Stimulated activated CD4-positive, alpha-beta T cell treated with anti-CD3 and anti-CD28 coated beads, Interleukin-12 subunit alpha, Interleukin-12 subunit beta, amount 100 ng/mL, for 4 hours (primary cell): ENCODE measurements at places on chromosomes 3 and 15.

DNA sequence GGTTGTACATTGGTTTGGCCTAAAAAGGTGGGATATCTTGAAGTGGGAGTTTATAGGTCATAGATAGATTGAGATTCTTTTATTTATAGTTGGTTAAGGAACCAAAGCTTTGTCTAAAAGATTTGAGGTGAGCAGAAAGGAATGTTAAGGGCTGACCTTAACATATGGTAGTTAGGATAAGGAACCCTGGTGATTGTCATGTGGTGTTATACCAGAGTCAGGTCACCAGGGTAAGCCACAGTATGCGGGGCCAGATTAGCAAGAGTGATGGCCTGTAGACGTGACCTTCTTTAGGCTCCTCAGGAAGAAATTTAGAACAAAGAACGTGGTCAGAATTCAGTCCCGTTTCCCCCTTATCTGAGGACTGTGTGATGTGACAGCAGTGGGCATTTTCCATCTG is 249.2 kb downstream of the GABRG3 start:
- DNase-seq: no peak

DNA sequence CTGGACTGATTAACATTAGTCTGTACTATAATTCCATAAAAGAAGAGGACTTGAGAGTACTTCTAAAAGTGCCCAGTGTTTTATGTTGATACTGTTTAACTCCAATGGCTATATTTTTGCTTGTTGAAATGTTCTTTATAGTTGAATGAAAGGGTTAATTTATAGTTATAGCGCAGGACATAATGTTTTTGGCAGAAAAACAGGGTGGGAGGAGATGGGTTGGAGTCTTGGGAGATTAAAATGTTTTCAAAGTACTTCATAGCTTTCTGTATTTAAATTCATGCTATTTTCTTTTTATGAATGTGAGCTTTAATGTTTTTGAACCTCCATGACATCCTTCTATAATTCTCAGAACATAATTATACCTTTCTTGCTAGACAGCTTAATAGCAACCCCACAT is 108.2 kb downstream of the CNTN3 start:
- no peak for DNase-seq

DNA sequence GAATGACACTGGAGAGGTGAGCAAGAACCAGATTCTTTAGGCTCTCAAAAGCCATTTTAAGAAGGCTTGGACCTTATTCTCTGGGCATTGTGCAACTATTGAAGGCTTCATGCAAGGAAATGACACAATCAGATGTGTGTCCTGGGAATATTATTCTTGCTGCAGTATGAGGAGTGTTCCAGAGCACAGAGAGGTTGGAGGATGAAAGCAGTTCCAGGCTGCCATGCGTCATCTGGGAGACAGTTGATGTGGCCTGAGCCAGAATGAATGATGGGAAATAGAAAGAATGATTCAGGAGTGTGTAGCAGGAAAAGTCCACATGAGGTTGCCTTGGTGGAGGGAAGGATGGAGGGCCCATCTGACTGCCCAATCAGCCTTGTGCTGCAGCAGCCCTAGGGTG is 123.1 kb downstream of the CHCHD6 start:
- no peak for DNase-seq

DNA sequence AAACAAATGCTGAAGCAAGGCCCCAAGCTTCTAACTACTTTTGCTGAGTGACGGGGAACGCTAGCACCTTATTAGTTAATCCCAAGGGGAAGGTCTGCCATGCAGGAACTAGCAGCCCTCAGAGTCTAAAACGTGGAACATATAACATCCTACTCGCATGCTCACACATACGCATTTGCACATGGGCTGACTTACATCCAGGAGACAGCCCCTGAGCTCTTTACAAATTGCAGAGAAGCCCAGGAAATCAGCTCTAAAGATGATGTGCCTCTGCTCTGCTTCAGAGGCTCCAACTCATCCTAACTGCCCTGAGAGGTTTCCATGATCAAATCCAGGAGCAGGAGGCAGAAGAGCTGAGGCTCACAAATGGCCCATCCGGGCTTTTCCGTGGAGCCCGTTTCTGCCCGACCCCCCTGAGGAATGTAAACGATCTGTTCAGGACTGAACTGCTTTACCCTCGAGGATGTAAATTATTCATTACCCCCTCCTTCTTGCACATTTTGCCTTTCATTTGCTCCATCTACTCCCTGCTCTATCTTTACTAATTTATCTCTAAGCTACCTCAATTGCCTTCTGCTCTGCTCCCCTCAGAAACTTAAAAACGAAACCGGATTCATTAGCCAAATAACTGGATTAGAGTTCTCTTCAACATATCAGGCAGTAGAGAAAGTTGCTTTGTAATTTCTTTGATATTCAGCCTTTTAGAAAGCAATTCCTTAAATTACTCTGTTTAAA is 141.9 kb upstream of the CCDC54 start:
- no peak for DNase-seq

DNA sequence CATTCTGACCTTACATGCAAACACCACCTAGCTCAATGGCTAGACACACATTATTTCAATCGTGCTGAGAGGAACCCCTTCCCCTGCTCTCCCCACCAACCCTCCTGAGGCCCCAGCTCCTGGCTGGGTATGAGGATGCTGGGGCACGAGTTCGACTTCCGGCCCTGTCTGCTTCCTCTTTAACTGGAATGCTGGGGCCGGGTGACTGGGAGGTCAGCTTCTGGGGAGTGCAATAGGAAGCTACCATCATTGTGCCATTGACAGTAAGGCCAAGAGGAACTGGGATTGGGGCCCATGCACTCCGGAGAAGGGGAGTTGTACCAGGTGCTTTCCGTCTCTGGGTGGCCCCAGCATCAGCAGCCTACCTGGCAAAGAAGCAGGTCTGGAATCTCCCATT is 15.6 kb upstream of the TLE3 start:
- no peak for DNase-seq

GRCh38 chr3:182330646-182331045 is 462.7 kb upstream of the ATP11B start:
- no peak for DNase-seq

DNA sequence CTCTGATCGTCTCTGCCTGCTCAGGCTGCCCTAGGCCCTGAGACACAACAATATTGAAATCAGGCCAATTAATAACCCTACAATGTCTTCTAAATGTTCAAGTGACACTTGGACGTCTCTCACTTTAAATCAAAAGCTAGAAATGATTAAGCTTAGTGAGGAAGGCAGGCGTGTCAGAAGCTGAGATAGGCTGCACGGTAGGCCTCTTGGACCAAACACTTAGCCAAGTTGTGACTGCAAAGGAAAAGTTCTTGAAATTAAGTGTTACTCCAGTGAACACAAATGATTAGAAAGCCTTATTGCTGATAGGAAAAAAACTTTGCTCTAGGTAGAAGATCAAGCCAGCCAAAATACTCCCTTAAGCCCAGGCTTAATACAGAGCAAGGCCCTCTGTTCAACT is 2.2 kb downstream of the HPS3 start:
- DNase-seq: no peak
